Anterior cingulate cortex (tissue), 58 donors: ENCODE measurements at places on chromosomes 6 and 20.

- DNase-seq, result no peak
These were observed 138.4 kb downstream of the HTR1B start for GRCh38 chr6:77324866-77325265.

- no peak for DNase-seq
These were observed 150.3 kb downstream of the TMEM242 start for GRCh38 chr6:157172830-157173536.

GRCh38 chr6:85016726-85017125, 252.3 kb upstream of the TBX18 start:
- no peak for DNase-seq

- no peak for DNase-seq
These were observed 58.9 kb downstream of the IPCEF1 start for GRCh38 chr6:154297721-154298120.

- no peak for DNase-seq
These were observed 2.6 kb downstream of the TSPYL1 start for GRCh38 chr6:116277124-116277523.

- no peak for DNase-seq
These were observed 31.4 kb upstream of the NR2E1 start for GRCh38 chr6:108134213-108134970.

DNA sequence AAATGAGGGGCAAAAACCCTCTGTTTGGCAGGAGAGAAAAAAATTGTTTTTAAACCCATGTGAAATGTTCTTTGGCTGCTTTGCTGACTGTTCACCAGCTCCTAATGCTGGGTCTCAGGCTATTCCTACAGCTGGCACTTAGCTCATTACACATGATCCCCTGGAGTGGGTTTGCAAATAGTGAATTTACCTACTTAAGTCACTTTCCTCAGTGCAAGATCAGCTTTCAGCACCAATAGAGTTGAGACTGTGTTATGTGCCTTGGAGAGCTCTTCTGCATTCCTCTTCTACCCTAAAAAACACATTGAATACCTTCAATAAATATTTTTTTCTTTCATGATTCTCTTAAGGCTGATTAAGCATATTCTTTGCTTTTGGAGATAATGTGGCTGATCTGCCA, 58.4 kb upstream of the PRDM1 start:
- DNase-seq, result no peak

DNA sequence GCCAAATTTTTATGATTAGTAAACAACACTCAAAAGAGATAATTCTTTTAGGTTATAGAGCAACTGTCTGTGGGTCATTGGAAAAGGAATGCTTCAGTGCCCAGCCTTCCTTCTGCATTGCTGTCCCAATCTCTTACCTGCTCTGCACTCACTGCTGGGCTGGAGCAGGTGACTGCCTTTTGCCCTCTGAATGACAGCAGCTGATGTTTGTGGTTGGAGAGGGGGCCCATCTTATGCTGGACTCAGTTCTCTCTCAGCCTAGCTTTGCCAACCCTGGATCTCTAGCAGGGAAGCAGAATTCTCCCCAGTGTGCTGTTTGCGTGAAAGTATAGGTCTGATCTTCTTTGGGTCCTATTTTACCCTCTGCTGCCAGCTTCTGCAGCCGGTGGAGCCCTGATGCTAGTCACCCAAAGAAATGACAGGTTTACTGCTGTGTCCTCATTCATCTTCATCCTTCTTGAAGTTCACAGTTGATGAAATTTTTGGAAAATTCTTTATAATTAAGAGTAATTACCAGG, 193.5 kb downstream of the ARID1B start:
- no peak for DNase-seq

DNA sequence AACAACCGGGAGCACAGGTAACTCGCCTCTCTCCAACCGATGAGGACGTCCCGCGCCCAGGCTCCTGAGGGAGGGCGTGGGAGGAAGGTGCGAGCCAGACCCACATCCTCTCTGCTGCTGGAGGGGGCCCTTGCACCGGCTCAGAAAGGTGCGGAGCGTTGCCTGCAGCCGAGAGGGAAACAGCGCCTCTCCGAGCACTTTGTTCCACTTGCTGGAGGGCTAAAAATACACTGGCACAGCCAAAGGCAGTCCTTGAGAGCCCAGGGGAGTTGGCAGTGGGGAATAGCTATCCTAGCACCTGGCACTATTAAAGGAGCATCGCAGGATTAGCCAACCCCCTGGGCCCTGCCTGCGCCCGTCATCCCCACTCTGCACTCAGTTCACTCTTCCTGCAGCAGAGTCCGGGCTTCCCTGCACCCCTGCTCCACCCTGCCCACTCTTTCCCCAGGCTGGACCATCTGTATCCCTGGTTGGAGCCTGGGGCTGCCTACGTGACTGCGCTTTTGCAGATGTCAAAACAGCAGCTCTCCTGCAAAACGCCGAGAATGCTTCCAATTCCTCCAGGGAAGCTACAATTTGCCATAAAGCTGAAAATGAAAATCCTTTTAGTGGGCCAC, 108.9 kb downstream of the SNX5 start:
- DNase-seq, result no peak

DNA sequence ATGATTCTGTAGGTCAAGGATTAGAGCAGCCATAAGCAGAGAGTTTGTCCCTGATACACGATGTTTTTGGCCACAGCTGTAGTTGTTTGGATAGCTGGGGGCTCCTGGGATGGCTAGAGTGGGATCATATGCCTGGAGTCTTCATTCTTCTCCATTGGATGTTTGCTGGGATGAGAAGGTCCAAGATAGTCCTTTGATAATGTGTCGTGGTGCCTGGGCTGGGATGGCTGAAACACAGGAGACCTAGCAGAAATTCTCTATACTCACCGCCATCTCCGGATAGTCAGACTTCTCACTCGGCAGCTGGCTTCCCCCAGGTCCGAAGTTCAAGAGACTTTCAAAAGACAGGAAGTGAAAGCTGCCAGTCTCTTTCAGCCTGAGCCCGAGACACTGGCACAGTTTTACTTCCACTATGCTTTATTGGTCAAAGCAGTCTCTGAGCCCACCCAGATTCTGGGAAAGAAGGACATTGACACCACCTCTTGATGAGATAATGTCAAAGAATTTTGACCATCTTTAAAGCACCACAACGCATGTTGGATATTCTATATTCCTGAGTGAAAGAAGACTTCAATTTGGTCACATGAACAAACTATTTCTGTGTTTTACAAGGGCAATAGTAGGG, 16.0 kb downstream of the MARCKS start:
- peak; percentile 21 for DNase-seq

GRCh38 chr20:2279253-2279779, 16.5 kb upstream of the TGM3 start:
- DNase-seq, result peak; percentile 50

DNA sequence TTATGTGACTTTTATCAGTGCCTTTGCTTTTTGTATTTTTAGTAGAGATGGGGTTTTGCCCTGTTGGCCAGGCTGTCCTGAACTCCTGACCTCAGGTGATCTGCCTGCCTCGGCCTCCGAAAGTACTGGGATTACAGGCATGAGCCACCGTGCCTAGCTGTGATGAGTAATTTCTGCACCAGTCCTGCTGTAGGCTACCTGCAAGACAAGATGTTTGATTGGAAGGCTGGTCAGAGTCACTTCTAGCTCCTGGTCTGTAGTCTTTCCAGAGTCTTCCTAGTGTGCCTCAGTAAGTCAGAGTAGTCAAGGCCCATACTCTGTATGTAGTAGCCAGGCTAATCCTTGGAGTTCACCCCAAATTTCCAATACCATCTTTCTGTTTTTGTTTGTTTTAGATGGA, 8.9 kb downstream of the TIAM2 start:
- DNase-seq, result no peak

GRCh38 chr6:57173056-57173885, 1.1 kb downstream of the BAG2 start:
- DNase-seq, result no peak

DNA sequence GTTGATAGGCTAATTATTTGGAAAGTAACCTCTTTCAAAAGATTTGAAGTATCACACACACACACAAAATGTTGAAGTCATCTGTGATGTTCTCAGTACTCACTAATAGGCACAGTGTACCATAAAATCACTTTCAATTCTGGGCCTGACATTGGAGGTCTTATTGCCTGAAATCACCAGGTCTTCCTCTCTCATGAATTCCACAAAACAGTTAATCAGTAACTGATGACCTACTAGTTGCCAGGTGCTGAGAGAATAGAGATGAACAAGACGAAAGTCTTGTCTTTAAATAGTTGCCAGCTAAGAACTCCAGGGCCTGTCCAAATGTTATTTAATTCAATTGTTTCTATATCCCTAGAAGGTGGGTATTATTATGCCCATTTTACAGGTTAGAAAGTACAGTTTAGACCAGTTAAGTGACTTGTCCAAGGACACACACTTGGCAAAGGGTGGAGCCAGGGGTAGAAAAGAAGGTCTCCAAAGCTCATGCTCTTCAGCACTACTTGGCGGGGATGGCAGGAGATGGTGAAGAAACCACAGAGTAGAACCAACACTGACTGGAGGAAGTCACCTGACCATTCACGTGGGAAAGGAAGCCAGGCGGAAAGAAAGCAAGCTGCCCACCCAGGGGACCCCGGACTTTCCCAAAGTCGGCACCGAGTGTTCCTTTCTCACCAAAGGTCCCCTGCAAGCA, 116.4 kb downstream of the KIF6 start:
- no peak for DNase-seq

GRCh38 chr6:40066372-40066771, 132.1 kb upstream of the MOCS1 start:
- DNase-seq, result no peak

DNA sequence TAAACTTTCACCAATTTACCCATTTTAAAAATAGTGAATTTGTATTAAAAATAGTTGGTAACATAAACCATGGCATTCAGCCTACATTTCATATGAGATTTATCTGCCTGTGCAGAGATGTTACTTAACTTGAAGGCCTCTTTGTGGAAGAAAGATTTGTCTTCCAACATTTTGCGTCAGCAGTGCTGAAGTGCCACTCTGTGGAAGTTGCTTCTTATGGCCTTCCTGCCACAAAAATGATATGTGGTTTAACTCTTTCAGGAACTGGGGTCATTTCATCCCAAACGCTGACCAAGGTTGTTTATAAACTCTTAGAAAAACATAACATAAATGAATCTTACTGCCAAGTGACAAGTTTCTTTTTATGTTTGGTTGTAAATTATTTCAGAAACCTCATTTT, 246.8 kb downstream of the ARID1B start:
- DNase-seq, result no peak

- DNase-seq, result no peak
These were observed 19.9 kb downstream of the GRM4 start for GRCh38 chr6:34125939-34126338.

GRCh38 chr6:159312206-159312605, 143.0 kb downstream of the FNDC1 start:
- no peak for DNase-seq

DNA sequence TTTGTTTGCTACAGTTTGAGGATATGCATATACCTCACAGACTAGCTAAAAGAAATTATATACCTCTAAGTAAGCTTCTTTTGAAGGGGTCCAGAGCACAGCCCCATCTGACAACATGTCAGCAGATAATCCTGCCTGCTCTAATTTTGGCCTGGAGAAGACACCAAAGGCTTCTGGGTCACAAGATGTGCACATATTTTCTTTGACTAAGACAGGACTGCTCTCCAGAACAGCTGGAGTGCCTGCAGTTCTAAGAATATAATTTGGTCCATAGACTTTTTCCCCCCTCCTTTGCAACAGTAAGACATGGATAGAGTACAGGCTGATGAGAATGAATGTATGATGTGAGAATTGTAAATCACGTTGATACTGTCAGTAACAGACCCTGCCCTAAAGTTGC, 107.9 kb upstream of the KCNK16 start:
- no peak for DNase-seq

- DNase-seq, result no peak
These were observed 127.4 kb upstream of the GRIK2 start for GRCh38 chr6:101266063-101266462.

DNA sequence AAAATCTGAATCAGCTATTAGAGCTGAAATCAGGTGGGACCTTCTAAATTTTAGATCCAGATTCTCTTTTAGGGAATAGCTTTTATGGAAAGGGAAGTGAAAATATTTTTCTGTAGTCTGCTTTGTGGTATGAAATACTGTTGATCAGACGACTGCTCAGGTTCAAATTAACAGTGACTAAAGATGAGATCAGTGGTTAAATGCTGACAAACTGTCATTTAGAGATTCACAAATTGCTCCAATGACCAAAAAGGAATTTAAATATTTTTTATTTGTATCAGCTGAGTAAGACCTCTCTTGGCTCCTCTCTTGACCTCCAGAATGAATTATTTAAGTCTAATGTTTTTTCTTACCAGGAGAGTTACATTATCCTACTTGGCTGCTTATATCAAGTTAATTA, 77.3 kb downstream of the KCNQ5 start:
- no peak for DNase-seq

DNA sequence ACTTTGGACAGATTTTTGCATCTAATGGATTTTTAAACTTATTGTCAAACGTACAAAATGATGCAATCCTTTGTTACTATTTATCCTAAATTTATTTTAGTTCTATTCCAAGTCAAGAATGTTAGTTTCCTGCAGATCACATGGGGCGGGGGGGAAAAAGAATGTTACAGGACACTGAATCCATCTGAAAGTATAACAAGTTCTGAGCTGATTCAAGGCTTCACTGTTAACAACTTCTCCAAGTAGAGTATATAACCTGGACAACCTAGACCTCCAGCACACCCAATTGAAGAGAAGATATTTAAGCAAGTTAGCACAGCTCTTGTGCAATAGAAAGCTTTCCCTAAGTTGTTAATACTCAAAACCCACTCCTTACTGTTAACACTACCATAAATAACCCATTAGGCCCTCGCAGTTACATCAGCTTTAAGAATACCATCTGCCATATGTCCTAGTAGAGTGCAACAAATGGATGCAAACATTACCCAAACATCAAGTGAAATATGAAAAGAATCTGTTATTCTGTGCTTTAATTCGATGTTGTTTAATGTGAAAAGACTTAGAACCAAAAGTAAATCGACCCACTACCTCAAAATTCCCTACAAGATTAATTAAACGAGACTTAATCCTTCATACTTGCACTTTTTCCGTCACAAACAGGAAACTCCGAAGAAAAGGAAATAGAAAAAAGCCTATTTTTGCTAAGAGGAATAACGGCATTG, 1.3 kb downstream of the SEC63 start:
- DNase-seq, result no peak

- no peak for DNase-seq
These were observed 1.1 kb downstream of the VAPB start for GRCh38 chr20:58389968-58390658.

GRCh38 chr6:17899491-17899890, 87.9 kb downstream of the KIF13A start:
- DNase-seq, result no peak
